ENCODE measurements at places on chromosomes 5 and 9. TPM values are rescaled to one million over a fixed set of nuclear protein-coding genes. Genes with fewer than 3 reads are reported as not detected.

PRDM9 gene
- not detected for total RNA-seq

CKS2 gene
- total RNA-seq = 54.9 TPM

GRCh38 chr9:78620764-78621163 is 323.8 kb downstream of the PSAT1 start:
- DNase-seq = no peak

- peak; percentile 61 for DNase-seq
Measured at GRCh38 chr5:179858241-179858585, 404 bp downstream of the MRNIP start.

DNA sequence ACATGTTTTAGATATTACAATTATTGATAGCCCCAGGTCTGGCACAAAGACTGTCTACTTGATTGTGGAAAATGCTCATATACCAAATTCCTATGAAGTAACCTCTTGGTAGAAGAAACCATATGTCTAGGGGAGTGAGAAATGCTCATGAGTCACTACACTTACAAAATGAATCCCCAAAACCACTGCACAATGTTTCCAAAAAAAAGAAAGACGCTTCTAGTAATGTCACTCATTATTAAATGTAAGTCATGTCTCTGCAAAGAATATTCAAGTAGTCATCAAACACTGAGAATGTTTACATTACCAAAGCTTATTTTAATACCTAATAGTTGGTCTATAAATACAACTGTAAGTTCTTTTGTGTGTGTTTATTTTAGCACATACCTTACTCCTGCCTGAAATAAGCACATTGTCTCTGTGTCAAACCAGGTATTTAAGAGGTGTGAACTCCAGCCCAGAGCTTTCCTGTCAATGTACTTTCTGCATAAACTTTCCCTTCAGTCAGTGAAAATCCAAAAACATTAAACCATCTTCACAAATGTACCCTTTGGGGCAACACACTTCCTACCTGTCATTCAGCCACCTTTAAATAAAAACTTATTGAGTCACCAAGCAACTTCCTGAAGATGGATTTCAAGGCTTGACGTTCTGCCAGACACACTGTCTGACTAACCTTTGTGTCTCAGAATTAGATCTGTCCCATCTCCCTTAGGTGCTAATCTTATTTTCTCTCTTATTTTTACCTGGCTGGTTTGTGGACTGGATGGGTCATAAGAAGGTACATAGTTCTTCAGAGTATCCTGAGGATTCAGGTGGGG is 194.0 kb downstream of the NFIB start:
- no peak for DNase-seq

- no peak for DNase-seq
Measured at GRCh38 chr9:135813671-135814290, 93.6 kb downstream of the CAMSAP1 start.

FBXO4 gene
- total RNA-seq = 6.8 TPM

DNA sequence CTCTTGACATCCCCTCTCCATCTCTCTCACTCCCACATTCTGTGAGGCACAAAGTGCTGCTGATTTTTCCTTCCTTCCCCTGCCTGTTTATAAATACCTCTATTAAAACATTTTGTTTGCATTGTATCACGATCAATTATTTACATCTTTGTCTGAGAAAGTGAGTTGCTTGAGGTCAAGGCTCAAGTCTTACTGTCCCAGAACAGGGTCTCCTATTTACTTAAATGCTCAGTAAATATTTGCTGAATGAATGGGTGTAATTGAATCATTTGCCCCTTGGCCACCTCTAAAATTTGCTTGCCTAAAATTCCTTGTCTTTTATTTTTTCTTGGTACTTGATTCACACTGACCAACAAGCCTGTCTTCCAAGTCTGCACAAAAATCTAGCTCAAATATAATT is 103.5 kb downstream of the ZNF462 start:
- DNase-seq = no peak

DNA sequence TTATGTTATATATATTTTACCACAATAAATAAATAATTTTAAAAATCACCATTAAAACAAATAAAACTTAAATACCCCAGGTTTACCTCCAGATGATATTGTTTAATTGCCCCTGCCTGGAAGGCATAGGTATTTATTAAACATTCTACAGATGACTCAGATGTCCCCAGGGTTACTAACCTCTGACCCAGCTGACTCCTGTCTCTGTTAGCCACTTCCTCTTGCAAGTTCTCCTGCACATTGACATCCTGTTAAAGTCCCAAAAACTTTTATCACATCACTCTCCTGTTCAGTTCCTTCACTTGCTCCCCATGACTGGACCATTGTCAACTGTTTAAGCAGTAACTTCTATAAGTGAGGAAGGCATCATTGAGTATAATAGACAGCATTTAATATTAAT is 37.0 kb upstream of the RAB3C start:
- no peak for DNase-seq

- no peak for DNase-seq
Measured at GRCh38 chr9:8725635-8726034, 926.1 kb upstream of the DMAC1 start.

CLPTM1L gene
- total RNA-seq = 79.3 TPM

SLC25A2 gene
- total RNA-seq = 1.3 TPM

DNA sequence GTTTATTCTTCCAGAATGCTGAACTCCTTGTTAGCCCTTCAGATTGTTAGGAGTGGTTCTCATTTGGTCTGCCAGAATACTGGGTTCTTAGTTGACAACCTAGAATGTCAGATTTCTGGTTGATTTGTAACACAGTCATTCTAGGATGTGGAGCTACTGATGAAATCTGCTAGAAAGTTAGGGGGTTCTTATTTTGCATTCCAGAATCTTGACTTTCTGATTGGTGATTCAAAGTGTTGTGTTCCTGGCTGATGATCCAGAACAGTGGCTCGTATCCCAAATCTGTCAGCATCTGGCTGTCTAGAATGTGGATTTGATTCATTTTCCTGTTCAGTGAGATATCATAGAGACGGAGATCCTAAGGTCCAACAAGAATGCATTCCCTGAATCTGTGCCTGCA is 21.9 kb downstream of the PTGS1 start:
- DNase-seq = no peak

DNA sequence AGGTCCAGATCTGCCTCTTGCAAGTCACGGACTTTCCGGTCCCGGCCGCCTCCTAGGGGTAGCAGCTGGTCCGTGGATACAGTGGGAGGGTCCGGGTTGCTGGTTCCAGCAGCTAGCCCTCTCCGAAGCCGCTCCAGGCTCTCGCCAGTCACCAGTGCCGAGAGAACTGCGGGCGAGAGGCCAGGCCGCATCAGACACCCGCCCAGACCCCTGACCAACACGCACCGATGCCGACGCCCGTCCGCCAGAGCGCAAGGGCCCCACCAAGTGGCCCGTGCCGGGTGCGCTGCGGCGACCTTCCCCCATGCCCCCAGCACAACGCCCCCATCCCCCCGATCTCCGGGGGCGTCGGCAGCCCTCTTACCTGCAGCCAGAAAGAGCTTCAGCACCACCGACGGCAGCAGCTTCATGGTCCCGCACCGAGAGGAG is 470 bp downstream of the HBEGF start:
- peak; percentile 46 for DNase-seq

DNA sequence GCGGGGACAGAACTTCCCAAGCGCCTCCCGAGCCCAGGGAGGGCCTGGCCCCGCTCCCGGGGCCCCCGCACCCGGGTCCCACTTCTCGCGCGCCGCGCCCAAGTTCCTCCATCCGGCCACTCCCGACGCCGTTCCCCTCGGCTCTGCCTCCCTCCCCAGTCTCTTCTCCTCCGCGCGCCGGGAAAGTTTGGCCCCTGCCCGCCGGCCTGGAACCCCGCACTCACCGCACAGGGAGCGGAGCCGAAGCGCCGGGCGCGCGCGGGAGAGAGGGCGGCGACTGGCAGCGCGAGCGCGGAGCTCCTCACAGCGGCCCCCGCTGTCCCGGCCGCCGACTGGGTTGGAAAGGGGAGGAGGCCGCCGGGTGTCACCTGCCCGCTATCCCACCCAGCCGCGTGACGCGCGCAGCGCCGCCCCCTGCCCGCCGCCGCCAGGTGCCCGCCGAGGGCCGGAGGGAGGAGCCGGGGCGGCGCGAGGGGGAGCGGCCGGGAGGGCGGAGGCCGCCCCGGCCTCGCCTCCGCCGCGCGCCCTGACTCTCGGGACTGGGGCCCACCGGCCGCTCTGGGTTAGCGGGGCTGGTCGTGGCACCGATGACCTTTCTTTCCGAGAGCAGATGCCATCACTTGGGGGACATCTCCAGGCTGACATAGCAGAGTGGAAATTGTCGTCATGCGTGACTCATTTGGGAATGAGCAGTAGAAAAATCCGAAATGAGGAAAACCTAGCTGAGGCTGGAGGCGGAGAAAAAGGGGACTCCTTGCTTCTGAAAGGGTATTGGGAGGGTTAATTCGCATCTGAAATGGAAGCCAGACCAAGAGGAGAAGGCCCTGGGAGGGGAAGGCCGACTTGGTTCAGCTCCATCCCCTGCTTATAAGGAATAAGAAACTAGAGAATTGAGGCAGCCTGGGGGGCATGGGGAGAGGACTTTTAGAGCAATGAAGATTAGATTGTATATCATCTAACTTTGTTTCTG is at the start of gene ELOVL7:
Gene ELOVL7, minus strand, starts transcription at position 334 of the 970 bp plus-strand sequence. CDS start 56,872 bp downstream, outside the sequence.
- DNase-seq = peak; percentile 85

DNA sequence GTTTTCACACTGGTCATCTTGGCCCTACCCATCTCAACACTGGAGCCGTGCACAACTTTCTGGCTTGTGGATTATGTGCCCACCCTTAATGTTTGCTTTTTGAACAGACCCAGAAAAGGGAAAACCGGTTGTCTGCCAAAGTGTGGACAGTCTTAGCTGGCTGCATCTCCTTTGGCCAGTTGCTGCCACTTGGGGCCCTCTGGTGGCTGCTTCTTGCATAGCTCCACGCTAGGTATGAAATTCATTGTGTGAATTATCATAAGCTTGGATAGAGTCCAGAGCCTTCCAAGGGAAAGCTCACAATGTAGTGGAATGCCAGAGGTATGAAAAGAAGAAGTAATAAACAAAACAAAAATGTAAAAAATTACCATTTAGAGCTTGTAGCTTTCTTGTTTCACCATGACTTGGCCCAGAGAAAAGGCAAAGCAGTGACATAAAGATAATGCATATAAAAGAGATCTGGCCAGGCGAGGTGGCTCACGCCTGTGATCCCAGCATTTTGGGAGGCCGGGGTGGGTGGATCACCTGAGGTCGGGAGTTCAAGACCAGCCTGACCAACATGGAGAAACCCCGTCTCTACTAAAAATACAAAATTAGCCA is 12.5 kb upstream of the SLC36A3 start:
- peak; percentile 90 for DNase-seq

- DNase-seq = no peak
Measured at GRCh38 chr5:15004506-15004905, 132.9 kb upstream of the ANKH start.

DNA sequence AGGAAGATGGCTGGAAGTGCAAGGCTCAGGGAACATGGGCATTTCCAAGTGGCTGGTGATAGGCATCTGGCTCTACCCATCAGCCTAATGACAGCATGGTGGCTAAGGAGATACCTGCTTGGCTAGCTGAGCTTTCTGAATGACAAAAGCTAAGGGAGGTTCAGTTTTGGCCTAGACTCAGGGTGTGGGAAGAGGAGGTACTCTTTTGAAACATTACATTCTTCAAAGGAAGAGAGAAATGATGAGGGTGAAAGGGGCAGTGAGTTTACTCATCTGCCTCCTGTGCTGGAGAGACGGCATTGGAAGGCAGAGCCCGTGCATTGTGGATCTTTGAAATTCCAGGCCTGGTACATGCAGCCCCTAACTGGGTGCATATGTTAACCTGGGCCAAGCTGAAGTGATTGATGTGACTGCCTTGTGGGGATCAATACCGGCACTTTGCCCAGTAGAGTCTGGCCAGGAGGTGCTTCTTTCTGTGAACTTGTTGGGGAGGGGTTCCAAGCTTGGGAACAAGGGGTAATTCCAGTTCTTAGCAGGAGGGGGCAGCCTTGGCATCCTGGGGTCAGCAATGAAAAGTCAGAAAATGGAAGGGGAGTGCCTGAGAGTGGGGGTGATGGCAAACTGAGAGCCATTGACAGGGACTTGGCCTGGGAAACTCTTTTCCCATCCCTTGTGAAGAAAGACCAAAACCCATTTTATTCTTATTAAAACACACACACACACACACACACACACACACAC is 108.6 kb downstream of the ACER2 start:
- no peak for DNase-seq

NEK6 gene
- 42.9 TPM for total RNA-seq

GRCh38 chr9:91159664-91160121 is 202.0 kb downstream of the AUH start:
- no peak for DNase-seq

RASEF gene
- total RNA-seq = 3.7 TPM

SLCO6A1 gene
- 6.2 TPM for total RNA-seq

DNA sequence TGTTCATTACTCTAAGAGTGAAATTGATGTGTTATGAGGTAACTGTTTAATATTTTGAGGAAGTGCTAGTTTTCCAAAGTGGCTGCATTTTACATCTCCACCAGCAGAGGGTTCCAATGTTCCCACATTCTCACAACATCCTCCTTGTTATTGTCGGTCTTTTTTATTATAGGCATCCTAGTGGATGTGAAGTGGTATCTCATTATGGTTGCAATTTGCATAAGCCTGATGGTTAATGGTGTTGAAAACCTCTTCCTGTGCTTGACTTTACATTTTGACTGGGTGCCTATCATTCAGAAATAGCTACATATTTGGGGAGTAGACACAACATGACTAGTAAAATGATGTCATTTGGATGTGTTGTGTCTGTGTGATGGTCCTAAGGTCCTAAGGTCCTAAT is 143.6 kb downstream of the MRPS30 start:
- DNase-seq = no peak

DNA sequence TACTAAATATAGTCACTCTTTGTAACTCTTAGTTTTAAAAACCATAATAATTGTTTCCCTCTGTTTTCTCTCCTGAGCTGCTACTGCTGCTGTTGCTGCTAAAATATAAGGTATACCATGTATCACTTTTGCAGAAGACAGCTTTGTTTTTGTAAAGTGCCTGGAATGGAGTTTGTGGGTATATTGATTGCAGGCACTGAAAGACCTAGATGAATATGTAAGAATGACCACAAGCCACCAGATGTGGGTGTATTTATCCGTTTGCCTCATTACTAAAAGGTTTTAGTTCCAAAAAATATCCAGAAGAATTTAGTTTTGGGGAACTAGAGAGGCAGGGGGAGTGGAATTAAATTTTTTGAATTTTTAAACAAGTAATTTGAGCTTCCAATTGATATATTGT is 151.1 kb upstream of the CDKN2B start:
- DNase-seq = no peak

DNA sequence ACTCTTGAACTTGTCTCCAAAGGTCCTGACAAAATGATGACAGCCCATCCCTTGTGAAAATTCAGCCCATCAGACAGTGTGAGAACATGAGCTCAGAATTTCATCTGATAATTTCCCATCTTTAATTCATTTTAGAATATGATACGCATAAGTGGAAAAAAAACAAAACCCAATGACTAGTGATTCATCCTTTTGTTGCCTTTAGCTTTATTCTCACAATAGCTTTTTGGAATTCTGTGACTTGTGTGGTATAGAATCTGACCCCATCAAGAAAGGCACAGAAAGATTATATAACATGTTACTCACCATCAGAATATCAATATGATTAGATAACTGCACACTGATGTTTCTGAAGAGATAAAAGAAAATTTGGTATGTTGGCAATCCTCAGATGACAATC is 16.1 kb upstream of the TMED7 start:
- DNase-seq = no peak

Data from mesothelial cell of epicardium (in vitro differentiated cells).